ENCODE measurements at places on chromosomes 1 and 21.
A peak's percentile ranks its signal among the peaks of the same experiment; 100 is the strongest.

- DNase-seq = no peak
- no peaks in the 10 kb centered on the region for H3K4me1 ChIP-seq
- H3K27ac ChIP-seq = no peak overlapping the region
- no peaks in the 10 kb centered on the region for H3K36me3 ChIP-seq
- no peaks in the 10 kb centered on the region for H3K27me3 ChIP-seq
- H3K4me3 ChIP-seq = no peak overlapping the region
Measured at GRCh38 chr21:46482225-46482845, 23.6 kb downstream of the DIP2A start.

DNA sequence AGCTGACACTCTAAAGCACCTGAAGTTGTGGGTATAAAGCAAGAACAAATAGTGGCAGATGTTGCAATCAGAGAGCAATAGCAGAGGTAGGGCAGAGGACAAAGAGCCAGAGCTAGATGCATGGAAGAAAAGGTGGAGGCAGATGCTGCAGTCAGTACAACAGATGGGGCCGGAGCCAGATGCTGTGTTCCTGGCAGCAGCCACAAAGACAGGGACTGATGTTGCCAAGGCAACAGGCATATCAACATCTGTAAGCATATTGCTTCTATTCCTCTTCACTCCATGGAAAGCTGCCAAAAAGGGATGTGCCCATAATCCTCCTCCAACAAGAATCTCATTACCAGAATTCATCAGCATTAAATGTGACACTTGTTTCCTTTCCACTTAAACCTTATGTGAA lies 108.0 kb downstream of the TNNI3K start:
- no peak overlapping the region for H3K4me3 ChIP-seq
- H3K27ac ChIP-seq = no peak overlapping the region
- no peak for DNase-seq
- H3K4me1 ChIP-seq = no peaks in the 10 kb centered on the region
- no peaks in the 10 kb centered on the region for H3K36me3 ChIP-seq

GRCh38 chr1:185108321-185108720 lies 48.4 kb downstream of the TRMT1L start:
- no peak overlapping the region for H3K4me3 ChIP-seq
- H3K36me3 ChIP-seq = no peaks in the 10 kb centered on the region
- H3K4me1 ChIP-seq = peaks cover 13% of the 10 kb centered on the region

DNA sequence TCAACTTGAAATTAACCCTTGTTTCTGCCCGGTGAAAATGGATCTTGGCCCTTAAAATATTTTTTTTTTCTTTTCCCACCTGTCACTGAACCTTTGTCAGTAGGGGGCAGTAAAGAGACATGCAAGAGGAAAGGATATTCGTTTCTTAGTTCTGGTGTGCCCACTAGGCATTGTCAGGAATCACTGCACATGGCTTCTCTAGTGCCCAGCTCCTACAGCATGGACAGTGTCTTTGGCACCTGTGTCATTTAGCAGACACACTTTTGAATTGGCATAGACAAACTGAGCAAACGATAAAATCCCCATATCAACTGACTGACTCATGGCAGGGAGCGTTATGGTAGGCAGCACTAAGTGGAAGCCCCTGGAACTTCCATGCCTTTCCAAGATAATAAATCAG lies 1048.1 kb downstream of the BRINP3 start:
- H3K27ac ChIP-seq = no peak overlapping the region
- no peaks in the 10 kb centered on the region for H3K4me1 ChIP-seq
- H3K4me3 ChIP-seq = no peak overlapping the region
- peak; percentile 55 for DNase-seq

DNA sequence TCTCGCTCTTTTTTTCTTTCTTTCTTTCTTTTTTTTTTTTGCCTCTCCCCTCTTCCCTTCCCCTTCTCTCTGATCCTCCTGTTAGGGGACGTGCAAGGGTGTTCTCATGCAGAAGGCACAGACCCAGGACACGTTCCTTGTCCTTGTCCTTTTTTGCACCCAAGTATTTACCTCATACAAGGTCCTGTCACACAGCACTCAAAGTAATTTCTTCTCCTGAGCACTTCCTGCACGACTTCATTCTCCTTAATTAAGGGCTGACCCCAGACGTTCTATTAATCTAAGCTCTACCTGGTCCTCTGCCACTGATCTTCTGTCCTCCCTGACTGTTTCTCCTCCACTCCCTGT lies 424 bp upstream of the PCNX2 start:
- H3K4me3 ChIP-seq = peak overlapping the region; percentile 90
- no peaks in the 10 kb centered on the region for H3K36me3 ChIP-seq
- no peak overlapping the region for H3K27ac ChIP-seq
- DNase-seq = no peak
- H3K4me1 ChIP-seq = peaks cover 12% of the 10 kb centered on the region
- no peaks in the 10 kb centered on the region for H3K27me3 ChIP-seq

GRCh38 chr21:46111193-46111571 lies 13.3 kb downstream of the COL6A2 start:
- no peak overlapping the region for H3K4me3 ChIP-seq
- no peak for DNase-seq
- peaks cover 94% of the 10 kb centered on the region for H3K27me3 ChIP-seq
- no peaks in the 10 kb centered on the region for H3K36me3 ChIP-seq

DNA sequence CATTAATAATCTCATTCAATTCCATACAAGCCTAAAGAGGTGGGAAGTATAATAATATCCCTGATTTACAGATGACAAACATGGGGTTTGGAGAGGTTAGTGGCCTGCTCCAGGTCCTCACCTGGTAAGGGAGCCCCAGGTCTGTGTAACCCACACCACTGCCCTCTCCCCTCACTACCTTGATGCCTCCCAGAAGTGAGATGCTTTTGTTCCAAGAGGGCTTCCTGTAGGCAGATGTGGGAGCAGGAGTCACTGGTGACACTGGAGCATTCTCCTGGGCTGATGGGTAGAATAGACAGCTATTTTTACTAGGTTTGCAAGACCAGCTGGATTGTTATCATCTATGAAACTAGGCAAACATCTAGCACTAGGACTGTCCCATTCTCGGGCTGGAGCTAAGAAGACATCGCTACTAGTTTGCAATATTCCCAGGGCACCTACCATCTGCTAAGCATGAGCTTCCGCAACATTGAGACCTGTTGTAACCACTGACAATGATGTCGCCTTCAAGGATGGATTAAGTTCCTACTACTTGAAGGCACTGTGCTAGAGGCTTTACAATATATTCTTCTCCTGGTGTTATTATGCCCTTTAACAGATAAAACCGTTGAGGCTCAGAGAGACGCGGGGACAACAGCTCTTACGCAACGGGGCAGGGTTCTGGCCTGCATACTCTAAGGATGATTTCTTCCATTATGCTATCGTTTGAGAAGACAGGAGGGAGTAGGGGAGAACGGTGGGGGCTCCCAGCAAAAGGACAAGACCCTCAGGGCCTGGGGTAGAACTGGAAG lies 35.0 kb downstream of the BATF3 start:
- no peak overlapping the region for H3K27ac ChIP-seq
- H3K27me3 ChIP-seq = no peaks in the 10 kb centered on the region
- no peaks in the 10 kb centered on the region for H3K36me3 ChIP-seq
- peak overlapping the region; percentile 67 for H3K4me3 ChIP-seq

GRCh38 chr1:76892675-76893074 lies 25.4 kb downstream of the ST6GALNAC5 start:
- no peaks in the 10 kb centered on the region for H3K36me3 ChIP-seq
- H3K4me1 ChIP-seq = no peaks in the 10 kb centered on the region
- no peak for DNase-seq
- no peak overlapping the region for H3K27ac ChIP-seq

DNA sequence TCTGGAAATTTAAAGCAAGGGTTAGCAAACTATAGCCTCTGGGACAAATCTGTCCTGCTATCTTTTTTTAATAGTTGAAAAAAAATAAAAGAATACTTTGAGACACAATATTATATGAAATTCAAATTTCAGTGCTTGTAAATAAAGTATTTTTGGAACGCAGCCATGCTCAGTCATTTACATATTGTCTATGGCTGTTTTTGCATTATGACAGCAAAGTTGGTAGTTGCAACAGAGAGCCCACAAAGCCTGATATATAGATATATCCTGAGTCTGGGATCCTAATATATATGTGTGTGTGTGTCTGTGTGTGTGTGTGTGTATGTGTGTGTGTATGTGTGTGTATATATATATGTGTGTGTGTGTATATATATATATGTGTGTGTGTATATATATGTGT lies 20.8 kb downstream of the SSR2 start:
- H3K27me3 ChIP-seq = no peaks in the 10 kb centered on the region
- no peak overlapping the region for H3K4me3 ChIP-seq
- peaks cover 16% of the 10 kb centered on the region for H3K4me1 ChIP-seq
- no peaks in the 10 kb centered on the region for H3K36me3 ChIP-seq
- H3K27ac ChIP-seq = no peak overlapping the region
- no peak for DNase-seq

DNA sequence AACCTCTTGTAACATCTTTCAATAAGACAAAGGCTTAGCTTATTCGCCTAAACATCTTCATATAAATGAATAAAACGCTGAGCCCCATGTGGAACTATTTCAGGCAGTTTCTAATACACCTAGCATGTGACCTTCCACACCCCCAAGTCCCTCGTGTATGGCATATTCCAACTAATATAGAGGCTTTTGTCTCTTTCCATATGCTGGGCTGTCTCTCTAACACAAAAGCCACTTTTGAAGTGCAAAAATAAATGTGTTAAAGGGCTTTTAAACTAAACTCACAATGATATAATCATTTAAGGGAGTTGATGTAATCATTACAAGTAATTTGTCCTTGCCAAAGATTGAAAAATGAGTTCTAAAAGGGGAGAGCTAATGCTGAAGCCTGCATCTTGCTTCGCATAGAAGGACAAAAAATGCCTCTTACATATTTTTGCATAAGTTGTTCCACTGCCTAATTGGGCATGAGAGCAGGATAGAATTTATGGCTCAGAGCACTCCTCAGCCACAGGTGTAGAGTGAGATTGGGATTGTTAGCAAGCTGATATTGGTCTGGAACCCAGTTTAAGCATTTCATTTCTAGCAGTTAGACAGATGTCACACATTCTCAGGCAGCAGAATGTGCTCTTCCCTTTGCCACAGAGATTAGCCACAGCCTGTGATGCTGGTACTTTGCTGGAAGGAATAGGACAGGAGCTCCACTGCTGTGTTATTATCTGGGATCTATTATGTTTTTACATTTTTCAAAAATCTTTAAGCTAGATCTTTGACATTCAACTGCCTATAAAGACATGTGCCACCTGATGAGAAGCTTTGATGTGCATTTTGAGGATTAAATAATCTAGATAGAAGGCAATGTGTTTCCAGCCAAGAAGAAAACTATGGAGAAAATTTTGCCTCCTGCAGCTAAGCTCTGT lies 1044.4 kb downstream of the ADGRL2 start:
- no peaks in the 10 kb centered on the region for H3K4me1 ChIP-seq
- no peak overlapping the region for H3K27ac ChIP-seq
- no peak overlapping the region for H3K4me3 ChIP-seq
- H3K27me3 ChIP-seq = no peaks in the 10 kb centered on the region
- no peaks in the 10 kb centered on the region for H3K36me3 ChIP-seq
